ENCODE measurements at places on chromosomes 12 and 14. TPM values are rescaled to one million over a fixed set of nuclear protein-coding genes. Genes with fewer than 3 reads are reported as not detected.

The MFAP5 gene
- not detected for total RNA-seq

The LRRC23 gene
- 9.6 TPM for total RNA-seq

The CLMN gene
- 2.6 TPM for total RNA-seq

The HOXC9 gene
- 5.7 TPM for total RNA-seq

The LIN7A gene
- total RNA-seq, result 2.6 TPM

The TSPAN19 gene
- total RNA-seq, result 0.35 TPM

The ACOT6 gene
- total RNA-seq, result not detected

The ISM2 gene
- total RNA-seq, result 0.41 TPM

The KLRC3 gene
- not detected for total RNA-seq

The TTC6 gene
- 0.06 TPM for total RNA-seq

The SLC39A2 gene
- not detected for total RNA-seq

The DUSP16 gene
- 15.1 TPM for total RNA-seq

The MYH7 gene
- not detected for total RNA-seq

The CEBPE gene
- not detected for total RNA-seq

The PRICKLE1 gene
- 7.1 TPM for total RNA-seq

The CIROP gene
- total RNA-seq, result not detected

The C12orf60 gene
- total RNA-seq, result 2.1 TPM

The CCDC175 gene
- not detected for total RNA-seq

The ERP27 gene
- total RNA-seq, result not detected

The GAS2L3 gene
- 30.0 TPM for total RNA-seq

The SLC6A13 gene
- not detected for total RNA-seq

The TCL1A gene
- total RNA-seq, result not detected

The LRRC9 gene
- total RNA-seq, result not detected

The LYZ gene
- total RNA-seq, result not detected

The FAM181A gene
- total RNA-seq, result not detected

The LRIG3 gene
- 19.9 TPM for total RNA-seq

The HRK gene
- not detected for total RNA-seq
